GM06990 (cell line): ENCODE measurements at places on chromosomes 2 and 18.

GRCh38 chr2:119241205-119241532 is 17.5 kb downstream of the STEAP3 start:
- DNase-seq, result no peak

DNA sequence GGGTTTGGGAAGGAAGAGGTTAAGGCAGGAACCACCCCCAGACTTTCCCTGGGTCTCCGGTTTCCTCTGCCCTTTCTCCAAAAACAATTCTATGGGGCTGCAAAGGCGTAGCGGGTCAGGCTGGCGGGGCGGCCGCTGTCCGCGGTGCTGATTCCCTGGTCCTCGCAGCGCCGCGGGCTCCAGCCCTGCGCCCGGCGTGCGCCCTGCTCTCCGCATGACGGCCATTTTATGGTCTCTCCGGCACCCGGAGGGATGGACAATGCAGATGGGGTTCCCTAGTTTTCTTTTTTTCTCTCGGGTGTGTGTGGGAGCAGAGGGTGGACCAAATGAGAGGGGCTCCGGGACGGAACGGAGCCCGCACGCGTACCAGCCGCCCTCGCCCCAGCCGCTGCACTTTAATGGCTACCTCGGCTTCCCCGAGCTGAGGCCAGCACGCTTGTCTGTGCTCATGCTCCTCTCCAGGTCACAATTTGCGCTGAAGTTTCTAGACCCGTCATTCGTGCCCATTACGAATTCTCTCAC is 1.6 kb downstream of the ST8SIA3 start:
- DNase-seq, result no peak

GRCh38 chr2:72561621-72562318 is 264.1 kb downstream of the EXOC6B start:
- DNase-seq, result no peak

GRCh38 chr2:136019825-136020224 is 34.4 kb upstream of the DARS1 start:
- DNase-seq, result no peak

- DNase-seq, result no peak
Observed at GRCh38 chr2:164473021-164473420, 148.3 kb downstream of the GRB14 start.

GRCh38 chr2:54259413-54260240 is 3.6 kb upstream of the TSPYL6 start:
- no peak for DNase-seq

GRCh38 chr2:195498176-195498575 is 158.8 kb upstream of the SLC39A10 start:
- DNase-seq, result no peak

- no peak for DNase-seq
Observed at GRCh38 chr2:50783111-50783510, 248.8 kb downstream of the NRXN1 start.

DNA sequence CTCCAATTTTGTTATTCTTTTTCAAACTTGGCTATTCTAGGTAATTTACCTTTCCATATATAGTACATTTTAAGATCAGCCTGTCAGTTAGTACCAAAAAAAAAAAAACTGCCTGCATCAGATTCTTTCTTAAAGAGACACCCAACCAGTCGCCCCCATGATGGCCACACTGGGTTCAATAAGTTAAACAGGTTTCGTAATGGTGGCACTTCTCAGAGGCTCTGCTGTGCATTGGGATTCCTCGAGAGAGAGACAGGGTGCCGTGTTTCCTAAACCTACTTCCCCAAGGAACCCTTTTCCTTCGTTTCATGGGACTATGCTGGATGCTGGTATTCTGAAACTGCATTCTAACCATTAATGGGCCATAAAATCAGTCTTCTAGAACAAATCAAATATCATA is 37.4 kb downstream of the MYO7B start:
- no peak for DNase-seq

- no peak for DNase-seq
Observed at GRCh38 chr18:2326999-2327398, 244.3 kb downstream of the METTL4 start.

GRCh38 chr2:148828941-148829340 is 46.1 kb upstream of the KIF5C start:
- DNase-seq, result no peak

DNA sequence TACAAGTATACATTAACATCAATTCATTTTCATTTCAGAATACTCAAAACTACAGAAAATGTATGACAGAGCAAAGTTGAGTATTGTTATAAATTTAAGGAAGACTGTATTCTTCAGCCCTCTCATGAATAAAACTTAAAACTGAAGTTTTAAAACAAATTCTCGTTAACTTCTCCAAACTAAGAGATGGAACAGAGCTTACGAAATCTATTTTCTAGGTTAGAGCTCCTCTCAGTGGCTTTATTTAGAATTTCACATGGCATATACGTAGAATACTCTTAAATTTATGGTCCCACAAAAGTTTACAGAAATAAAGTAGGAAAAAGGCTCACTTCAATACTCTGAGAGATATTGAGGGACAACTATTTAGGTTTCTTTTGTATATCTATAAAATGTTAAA is 612.1 kb downstream of the KCNJ3 start:
- DNase-seq, result no peak

DNA sequence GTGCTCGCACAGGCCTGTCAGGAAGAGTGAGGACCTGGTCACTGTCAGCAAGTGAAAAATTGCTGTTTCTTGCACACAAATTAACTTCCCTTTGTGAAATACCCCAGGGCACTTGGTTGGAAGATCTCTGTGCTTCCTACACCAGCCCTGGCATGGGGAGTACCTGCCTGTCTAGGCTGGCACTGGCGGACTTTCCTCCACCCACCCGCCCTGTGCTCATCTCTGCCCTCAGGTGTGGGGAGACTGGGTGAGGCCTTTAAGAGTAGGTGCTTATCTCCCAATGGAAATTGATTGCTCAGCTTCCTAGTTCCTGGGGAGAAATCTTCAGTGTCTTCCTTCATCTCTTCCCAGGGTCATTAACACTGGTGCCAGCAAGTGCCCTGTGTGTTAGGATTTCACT is 42.1 kb downstream of the IMPA2 start:
- no peak for DNase-seq

DNA sequence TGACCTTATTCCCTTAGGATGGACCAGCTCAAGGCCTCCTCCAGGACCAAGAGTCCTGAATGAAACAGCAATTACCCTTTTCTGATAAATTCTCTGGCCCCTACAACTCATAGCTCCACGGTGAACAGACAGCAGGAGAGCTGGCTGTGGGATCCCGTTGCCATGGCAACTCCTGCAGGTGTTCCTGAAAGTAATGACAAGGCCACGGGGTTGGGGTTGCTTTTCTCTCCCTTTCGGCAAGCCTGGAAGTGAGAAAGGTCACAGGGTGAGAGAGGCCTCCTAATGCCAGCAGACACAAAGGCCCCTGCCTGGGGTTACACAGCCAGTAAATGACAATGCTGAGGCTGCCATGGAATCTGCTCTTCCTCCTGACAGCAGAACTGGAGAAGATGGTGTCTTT is 403.0 kb downstream of the NBAS start:
- DNase-seq, result no peak

GRCh38 chr2:67600946-67601345 is 203.8 kb downstream of the ETAA1 start:
- DNase-seq, result no peak

- no peak for DNase-seq
Observed at GRCh38 chr2:156445296-156446220, 9.4 kb downstream of the GPD2 start.

- DNase-seq, result no peak
Observed at GRCh38 chr2:5691985-5692529, at the start of gene SOX11. TSS of gene SOX11 (plus strand) at chr2:5692384. CDS start at chr2:5692722, 338 bp downstream.

- no peak for DNase-seq
Observed at GRCh38 chr18:5297597-5297996, 2.1 kb upstream of the ZBTB14 start.

DNA sequence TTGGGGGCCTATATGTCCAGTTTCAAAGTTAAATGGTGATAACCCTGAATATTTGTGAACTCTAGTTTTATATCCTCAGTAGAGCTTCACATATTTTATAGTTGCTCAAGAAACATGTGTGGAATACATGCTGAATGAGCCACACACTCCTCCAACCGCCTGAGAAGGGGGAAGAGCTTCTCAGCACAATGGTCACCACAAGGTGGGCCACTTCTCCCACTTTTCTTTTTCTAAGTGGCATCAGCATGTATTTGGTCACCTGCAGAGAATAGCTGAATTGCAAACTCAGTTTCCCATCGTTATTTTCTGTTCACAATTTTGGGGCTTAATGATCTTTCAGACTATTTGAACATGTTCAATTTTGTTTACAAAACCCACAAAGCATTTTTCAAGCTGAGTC is 340.5 kb downstream of the PARD3B start:
- no peak for DNase-seq

- no peak for DNase-seq
Observed at GRCh38 chr2:207296265-207296948, 130.7 kb upstream of the KLF7 start.

DNA sequence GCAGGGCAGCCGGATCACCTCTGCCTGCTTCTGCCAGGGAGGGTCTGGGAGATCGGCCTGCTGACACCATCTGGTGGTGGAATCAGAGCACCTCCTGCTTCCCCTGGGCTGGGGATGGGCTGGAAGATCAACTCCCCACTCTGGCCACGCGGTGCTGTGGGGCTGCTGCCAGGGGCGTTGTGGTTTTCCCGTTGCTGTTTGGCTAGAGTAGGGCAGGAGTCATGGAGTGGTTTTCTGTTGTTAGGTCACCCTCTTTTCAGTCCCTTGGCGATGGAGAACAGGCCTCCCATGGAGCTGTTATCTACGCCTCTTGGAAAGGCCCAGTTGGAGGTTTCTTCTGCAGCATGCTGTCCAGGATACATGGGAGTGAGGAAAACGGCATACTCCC is 15.2 kb downstream of the BCL2L11 start:
- no peak for DNase-seq

DNA sequence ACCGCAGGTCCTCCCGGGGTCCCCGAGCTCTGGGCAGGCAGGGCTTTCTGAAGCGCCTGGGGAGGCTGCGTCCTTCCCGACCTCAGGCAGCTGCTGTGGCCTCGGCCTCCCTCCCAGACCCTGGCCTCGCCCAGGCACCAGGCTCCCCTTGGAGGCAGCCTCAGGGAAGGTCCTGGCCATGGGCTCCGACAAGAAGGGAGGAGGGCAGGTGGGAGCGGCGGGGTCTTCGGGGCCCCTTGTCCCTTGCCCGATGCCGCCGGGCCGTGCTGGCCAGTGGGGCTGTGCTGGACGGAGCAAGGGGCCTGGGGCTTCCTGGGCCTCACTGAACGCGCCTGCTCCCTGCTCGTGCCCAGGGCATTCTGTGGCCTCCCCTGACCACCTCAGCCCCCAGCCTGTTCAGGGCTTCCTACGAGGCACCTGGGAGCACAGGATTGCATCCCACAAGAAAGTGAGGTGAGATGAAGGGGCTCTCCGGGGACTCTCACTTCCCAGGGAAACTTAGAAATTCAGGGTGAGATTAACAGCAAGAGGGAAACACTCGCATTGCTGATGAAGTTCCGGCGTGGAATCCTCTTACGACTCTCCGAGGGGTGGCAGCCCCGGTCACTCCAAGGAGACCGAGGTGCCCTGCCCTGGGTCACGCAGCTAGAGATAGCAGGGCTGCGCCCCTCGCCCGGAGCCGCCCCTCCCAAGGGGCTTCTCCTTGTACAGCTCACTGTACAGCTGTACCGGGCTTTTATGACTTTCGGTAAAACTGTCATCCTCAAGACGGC is 778 bp downstream of the MFSD2B start:
- DNase-seq, result no peak
